ENCODE measurements at places on chromosomes 12 and 14.

DNA sequence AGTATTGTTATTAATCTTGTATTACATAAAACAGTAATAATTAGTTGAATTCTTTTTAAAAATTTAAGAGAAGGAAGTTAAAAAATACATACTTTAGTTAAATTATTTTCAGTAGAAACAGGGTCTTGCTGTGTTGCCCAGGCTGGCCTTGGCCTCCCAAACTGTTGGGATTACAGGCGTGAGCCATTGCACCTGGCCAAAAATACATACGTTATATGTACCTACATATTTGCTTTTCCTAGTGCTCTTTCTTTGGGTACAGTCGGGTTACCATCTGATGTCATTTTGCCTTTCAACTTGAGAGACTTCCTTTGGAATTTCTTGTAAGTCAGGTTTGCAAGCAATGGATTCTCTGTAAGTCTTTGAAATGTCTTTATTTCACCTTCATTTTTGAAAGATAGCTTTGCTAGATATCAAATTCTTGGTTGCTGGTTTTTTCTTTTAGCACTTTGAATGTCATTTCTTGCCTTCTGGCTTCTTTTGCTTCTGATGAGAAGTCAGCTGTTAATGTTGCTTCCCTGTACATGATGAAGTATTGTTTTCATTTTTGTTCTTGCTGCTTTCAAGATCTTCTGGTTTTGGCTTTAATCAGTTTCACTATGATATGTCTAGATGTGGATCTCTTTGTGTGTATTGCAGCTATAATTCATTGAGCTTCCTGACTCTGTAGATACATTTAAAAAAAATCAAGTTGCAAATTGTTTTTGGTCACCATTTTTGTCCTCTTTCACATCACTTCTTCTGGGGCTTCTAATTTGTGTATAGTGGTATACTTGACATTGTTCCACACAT is 84.4 kb downstream of the SPATS2 start:
- DNase-seq, result no peak

- no peak for DNase-seq
Observed at GRCh38 chr12:105166736-105167135, 59.2 kb downstream of the WASHC4 start.

- DNase-seq, result no peak
Observed at GRCh38 chr14:24846261-24846660, 203.7 kb downstream of the STXBP6 start.

DNA sequence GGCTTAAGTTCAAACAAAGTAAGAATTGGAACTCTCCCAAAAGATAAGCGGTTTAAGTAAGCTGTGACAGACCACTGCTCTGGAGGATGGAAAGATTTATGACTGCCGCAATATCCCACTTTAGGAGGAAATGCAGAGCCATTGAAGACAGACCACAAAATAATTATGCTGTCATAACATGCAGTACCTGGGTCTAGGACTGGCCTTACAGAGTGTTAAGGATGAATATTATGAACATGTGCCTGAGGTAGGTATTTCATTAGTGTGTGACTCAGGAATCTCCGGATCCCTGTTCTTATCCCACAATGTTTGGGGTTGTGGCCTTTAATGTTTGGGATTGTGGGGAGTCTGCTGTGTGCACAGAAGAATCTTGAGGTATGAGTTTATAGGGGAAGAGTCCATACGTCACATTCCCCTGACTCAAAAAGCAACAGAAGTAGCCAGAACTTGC is 114.9 kb downstream of the SAMD4A start:
- DNase-seq, result no peak

DNA sequence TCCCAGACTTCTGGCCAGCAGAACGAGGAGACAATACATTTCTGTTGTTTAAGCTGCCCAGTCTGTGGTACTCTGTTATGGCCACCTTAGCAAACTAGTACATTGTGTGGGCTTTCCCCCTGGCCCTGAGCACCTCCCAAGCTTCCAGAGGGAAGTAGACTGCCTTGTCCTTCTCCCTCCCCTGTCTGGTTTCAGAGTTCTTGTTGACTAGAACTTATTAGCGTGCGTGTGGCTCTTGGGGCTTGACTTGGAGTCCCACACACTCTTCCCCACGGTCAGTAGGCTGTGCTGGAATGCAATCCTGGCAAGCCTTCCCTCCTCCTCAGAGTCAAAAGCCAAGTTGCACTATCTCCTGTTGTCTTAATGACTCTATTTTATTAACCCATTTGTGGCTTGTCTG is 27.7 kb downstream of the FBLN5 start:
- no peak for DNase-seq

GRCh38 chr12:98840325-98840724 is 195.2 kb downstream of the APAF1 start:
- no peak for DNase-seq

GRCh38 chr14:81434230-81434629 is 34.1 kb upstream of the STON2 start:
- DNase-seq, result no peak

DNA sequence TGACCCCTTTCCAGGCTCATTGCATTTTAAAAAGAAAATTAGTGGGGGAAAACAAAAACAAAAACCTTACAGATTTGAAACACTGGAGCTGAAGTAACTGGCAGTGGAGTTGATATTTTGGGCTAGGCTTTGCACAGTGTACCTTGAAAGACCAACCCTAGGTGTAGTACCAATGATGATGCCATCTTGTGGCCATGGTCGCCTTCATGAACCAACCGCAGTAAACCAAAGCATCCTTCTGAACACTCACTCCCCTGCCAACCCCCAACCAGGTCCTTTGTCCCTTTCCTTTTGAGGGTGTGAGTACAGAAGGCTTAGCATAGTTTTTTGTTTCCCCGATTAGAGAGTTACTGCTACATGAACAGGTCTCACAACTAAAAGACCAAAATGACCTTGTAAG is 5.9 kb downstream of the TOMM20L start:
- DNase-seq, result peak; percentile 8

GRCh38 chr12:130169256-130169655 is 7.0 kb downstream of the FZD10 start:
- DNase-seq, result peak; percentile 14

DNA sequence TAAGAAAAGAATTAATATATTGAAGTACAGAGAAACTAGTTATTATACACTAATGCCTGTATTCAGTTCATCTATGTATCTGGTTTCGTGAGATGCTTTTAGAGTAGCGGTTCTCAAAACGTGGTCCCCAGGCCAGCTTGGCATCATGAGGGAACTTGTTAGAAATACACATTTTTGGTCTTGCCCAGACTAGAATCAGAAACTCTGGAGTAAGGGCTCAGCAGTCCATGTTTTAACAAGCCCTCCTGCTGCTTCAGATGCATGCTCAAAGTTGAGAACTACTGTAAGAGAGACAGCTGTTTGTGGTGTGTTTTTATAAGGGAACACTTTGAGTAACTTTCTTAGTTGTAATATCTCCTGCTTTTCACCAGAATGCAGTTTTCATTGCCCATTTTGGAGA is 18.1 kb downstream of the GPATCH2L start:
- DNase-seq, result no peak

- no peak for DNase-seq
Observed at GRCh38 chr12:27309293-27309994, 23.2 kb upstream of the BMAL2 start.

- peak; percentile 78 for DNase-seq
Observed at GRCh38 chr14:74514471-74514941, 20.9 kb downstream of the ISCA2 start.

GRCh38 chr14:77416836-77417235 is 6.5 kb downstream of the NOXRED1 start:
- DNase-seq, result no peak

DNA sequence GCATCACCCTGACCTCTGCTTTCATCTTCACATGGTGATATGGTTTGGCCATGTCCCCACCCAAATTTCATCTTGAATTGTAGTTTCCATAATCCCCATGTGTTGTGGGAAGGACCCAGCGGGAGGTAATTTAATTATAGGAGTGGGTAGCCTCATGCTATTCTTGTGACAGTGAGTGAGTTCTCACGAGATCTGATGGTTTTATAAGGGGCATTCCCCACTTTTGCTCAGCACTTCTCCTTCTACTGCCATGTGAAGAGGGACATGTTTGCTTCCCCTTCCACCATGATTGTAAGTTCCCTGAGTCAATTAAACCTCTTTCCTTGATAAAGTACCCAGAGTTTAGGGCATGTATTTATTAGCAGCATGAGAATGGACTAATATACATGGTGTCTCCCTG is 38.2 kb downstream of the TMBIM6 start:
- no peak for DNase-seq

DNA sequence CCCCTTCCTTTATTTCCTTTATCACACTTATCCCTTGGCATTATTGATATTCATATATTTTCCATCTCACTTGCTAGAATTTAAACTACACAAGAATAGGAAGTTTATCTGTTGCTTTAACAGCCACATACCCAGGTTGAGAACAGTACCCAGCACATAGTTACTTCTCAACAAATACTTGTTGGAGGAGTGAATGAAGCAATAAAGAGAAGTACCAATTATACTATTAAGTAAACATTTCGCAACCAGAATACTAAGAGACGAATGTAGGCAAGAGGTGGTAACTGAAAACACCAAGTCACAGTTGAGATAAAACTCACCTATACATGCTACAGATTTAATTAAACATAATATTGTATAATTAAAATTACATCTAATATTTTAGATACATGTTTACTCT is 110.9 kb downstream of the FSCB start:
- DNase-seq, result no peak

- DNase-seq, result no peak
Observed at GRCh38 chr12:124088217-124088907, 115.3 kb downstream of the ZNF664 start.

Measured in NB4 (cell line).